Activated CD4-positive, alpha-beta T cell treated with anti-CD3 and anti-CD28 coated beads, Interleukin-2, Interleukin-6, amounts not matched to agents 100 ng/mL and 50 ng/mL, durations not matched to agents 16 hours and 8 hours (primary cell): ENCODE measurements at places on chromosomes 6 and 20.

DNA sequence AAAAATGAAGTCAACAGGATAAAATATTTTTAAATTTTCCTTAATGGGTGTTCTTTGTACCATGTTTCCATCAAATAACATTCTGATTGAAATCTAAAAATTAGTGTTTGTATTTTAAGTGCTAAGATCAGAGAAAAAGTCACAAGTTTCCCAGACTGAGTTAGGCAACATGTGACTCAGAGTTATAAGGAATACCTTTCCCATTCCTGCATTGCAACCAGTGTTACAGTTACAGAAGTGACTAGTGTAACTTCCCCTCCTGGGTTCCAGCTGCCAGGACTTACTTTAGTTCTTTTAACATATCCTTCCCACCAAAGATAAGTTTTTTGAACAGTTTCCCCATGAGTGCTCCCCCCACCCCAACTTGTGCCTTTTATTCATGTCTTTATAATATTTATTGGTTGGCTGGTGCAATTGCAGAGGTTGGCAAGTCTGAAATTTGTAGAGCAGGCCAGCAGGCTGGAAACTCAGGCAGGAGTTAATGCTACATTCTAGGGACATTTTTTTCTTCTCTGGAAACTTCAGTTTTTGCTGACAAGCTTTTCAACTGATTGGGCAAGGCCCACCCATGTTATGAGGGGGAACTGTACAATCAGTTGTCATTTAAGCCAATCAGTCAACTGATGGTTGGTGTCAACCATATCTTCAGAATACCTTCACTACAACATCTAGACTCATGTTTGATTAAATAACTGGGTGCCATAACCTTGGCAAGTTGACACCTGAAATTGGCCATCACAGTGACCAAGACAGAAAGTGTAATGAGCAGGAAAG is 22.9 kb upstream of the ESR1 start:
- no peak for DNase-seq

DNA sequence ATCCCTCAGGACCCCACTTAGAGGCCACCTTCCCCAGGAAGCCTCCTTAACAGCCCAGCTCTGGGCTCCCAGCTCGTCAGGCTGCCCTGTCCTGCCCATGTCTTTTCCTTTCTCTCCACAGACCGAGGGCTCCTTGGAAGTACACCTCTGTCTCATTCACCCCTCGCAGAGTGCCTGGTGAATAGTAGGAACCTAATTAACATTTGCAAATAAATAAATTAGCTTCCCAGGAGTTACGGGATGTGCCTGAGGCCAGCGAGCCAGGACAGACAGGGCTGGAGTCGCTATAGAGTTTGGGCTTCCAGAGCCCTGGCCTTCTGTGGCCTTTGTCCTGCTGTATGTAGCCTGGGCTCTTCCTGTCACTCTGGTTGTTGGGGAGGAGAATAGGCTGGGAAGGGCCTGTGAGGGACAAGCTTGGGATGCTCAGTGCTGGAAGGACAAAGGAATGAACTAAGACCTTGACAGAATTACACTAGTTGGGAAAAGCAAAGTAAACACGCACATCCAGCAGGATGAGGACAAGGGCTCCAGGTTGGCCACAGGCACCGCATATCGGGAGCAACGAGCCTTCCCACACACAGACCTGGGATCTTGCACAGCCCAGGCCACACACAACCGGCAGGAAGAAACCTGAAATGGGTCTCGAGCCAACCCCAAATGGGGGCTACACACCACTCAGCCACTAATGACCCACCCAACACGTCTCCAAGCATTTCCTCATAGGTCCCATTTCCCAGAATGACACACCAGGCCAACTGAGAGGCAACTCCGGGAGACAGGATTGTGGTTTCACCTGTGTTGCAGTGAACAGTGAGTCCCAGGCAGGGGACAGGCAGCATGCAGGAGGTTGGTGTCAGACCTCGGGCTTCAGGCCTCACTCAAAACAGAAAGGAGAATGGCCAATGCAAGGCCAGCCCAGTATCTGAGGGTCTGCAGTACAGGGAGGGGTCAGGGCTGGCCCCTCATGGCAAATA is 9.7 kb downstream of the MAP1LC3A start:
- no peak for DNase-seq

DNA sequence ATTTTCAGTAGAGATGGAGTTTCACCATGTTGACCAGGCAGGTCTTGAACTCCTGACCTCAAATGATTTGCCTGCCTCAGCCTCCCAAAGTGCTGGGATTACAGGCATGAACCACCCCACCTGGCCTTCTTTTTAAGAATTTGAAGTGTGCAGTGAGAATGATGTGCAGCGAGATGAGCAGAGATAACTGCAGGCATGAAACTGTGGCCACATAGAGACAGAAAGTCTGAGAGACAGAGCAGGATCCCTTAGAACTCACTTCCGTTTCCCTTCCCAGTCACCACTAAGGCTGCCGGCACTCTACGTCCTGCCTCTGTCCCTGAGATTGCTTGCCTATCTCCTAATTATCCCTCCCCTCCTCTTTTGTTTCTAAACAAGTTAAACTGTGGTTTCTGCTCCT is 27.2 kb downstream of the IL22RA2 start:
- no peak for DNase-seq

DNA sequence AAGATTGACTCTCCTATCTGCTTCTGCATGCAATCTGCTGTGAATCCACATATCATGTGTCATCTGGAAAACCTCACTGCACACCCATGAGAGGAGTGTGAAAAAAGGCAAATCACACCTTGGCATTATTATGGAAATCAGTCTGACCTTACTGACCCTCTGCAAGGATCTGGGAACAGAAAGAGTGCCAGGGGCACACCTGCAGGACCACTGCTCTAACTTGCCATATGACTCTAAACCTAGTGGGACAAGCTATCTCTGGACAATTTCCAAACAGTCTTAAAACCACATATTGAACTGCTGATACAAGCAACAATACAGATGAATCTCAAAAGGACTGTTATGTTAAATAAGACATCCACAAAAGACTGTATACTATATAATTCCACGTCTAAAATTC is 50.3 kb downstream of the ABHD12 start:
- no peak for DNase-seq

GRCh38 chr6:134628154-134628553 is 310.2 kb upstream of the SGK1 start:
- no peak for DNase-seq

DNA sequence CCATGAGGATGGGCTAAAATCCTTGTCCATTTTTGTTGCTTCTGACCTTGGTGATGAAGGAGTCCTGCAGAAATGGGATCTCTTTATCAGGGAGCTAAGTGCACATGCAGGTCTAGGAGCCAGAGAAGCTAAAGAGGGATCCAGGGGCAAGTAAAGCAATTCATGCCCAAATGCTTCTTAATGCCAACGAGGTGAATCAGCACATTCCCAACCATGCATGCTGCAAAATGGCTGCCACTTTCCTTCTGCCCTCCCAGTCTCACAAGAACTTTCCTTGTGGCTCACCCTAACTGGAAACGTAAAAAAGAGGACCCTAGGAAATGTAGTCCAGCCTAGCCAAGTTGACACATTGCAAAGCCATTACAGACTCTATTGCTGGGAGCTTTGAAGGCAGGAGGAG is 298.4 kb downstream of the MAFB start:
- DNase-seq = no peak

DNA sequence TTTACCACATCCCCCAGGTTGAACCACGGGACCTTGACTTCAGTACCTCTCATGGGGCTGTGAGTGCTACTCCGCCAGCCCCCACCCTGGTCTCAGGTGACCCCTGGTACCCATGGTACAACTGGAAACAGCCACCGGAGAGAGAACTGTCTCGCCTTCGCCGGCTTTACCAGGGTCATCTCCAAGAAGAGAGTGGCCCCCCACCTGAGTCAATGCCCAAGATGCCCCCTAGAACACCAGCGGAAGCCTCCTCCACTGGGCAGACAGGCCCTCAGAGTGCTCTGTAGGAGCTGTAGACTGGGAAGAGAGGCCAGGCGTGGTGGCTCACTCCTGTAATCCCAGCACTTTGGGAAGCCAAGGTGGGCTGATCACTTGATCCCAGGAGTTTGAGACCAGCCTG is 1.2 kb upstream of the ATAT1 start:
- no peak for DNase-seq

GRCh38 chr6:144595266-144595665 is 310.1 kb downstream of the UTRN start:
- DNase-seq = no peak

DNA sequence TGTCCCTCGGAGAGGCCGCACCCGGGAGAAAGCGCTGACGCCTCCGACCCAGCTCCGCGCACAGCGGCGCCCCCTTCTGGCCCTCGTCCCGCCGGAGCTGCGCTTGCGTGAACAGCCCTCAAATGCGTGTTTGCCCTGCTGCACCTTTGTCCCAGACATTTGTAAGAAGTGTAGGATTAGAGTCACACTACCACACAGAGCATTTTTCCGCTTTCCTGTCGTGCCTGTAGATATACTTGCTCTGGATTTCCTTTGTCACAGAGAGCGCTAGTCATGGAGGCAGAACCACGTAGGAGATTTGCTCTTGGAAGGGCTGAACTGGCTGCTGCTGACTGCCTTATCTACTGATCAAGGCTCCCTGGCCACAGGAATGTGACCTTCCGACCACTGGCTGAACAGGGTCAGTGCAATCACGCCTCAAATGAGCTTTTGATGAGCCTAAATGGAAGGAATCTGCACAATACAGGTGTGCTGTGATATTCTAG is 62.3 kb downstream of the PAX1 start:
- peak; percentile 14 for DNase-seq

DNA sequence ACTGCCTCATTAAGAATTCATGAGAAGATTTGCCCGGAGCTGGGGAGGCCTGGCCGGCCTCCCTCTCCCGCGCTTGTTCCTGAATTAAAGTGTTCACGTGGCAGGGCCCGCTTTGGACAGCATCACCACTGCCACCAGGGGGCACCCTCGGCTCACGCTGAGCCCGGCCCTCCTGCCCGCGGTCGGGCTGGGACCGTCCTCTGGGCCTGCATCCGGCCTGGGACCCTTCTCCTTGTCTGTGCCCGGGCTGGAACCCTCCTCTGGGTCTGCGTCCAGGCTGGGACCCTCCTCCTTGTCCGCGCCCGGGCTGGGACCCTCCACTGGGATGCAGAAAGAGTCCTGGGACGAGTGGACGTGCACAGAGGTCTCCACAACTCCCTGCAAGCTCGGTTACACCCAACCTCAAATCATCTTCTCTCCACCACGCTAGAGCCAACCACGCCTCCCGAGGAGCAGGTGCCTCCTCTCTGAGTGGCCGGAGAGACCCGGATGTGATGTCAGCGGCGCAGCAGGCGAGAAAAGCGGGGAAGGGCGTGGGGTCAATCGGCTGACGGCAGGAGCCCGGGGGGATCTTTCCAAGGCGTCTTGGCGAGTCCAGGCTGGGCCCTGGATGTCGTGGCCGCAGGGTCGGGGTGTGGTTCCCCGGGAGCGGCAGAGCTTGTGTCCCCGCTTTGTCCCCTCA is 50.9 kb upstream of the DACT2 start:
- peak; percentile 71 for DNase-seq

DNA sequence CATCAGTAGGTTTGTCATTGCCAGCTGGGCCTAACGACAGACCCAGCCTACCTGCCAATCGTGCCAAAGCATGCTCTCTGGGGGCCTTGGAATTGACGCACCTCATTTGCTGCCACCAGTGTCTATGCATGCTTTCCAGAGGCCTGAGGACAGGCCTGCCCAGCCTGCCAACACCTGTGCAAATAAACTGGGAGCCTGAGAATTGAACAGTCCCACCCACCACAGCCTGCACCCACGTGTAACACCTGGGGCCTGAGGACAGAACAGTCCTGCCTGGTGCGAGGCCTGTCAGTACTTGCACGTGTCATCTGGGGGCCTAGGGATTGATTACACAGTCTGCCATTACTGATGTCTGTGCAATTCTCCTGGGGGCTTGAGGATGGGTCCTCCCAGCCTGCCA is 6.2 kb upstream of the RNF217 start:
- no peak for DNase-seq

GRCh38 chr6:42551217-42551616 is 12.6 kb upstream of the UBR2 start:
- no peak for DNase-seq
